ENCODE measurements at places on chromosomes 6 and 20.

DNA sequence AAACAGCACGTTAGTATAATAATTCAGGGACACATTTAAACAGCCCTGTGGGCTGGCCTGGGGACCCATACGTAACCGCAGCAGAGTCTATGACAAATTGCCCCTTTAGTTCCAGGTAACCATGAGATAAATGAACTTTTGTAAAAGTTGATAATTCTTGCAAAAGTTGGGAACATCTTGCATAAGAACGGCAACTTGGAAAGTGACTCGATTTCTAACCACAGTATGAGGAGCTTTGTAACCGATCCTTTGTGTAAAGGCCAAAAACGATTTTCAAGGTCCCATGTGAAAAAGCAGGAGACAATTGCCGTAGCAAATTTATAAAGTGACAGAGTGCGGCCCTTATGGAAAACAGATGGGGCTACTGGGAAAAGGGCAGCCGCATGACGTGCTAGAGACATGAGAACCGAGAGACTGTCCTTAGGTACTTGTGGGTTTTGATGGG, 81.6 kb downstream of the PSMG4 start:
- no peak for DNase-seq

DNA sequence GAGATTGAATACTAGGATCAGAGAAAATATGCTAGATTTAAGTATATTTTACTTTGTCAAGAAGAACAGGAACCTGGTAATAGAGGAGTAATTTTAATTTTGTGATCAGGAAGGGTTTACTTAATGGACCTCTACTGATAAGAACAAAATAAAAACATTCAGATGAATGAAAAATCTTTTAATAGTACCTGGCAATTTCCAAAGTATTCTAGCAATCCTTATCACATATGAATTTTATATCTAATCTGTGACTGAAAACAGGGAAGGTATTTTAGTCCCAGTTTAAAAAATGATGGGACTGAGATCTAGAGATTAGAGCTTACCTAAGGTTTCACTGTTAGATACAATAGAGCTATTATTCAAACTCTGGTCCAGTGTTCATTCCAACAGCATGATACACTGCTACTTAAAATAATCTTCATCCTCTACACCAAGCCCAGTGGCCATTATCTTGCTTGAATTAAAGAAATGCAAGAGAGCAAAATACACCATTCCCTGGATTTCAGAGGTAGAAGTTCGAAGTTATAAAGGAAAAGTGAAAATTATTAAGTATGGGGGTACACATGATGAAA, 13.5 kb downstream of the SLC17A5 start:
- DNase-seq: no peak

- no peak for DNase-seq
These were observed 1.8 kb downstream of the RRAGD start for GRCh38 chr6:89410231-89410761.

DNA sequence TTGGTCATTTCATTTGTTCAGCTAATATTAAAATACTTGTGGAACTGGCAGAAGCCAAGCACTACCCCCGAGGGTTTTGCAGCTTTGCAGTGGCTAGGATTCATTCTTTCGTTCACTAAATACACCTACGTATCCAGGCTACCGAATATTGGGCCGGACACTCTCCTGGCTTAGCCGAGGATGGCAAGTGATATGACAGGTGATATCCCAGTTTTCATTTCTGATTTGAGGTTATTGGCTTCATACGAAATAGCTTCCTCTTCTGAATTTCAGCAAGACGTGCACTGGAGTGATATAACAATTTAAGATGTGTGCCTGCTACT, 536 bp upstream of the MTFR2 start:
- DNase-seq: no peak

- no peak for DNase-seq
These were observed 141.9 kb downstream of the MRPL14 start for GRCh38 chr6:43985329-43985728.

DNA sequence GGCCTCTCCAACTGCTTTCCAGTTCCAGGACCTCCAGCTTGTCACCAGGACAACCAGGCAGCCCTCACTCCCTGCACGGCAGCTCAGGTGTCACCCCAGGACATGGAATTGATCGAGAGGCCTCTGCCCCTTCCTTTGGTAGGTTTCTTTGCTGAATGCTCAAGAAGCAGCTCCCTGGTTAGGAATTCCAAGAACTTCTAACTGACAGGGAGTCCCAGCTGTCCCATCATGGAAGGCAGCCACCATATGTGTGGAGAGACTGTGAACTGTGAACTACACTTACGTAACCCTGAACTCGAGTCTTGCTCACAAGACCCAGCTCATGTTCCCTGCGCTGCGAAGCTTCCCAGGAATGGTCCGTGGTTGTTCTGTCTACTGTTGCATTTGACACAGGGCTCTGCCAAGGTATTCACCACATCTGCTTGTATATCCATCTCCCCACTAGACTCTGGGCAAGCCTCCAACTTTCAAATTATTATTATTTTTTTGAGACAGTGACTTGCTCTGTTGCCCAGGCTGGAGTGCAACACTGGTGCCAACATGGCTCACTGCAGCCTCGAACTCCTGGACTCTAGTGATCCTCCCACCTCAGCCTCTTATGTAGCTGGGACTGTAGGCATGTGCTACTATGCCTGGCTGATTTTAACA, 35.7 kb downstream of the MGME1 start:
- DNase-seq: no peak

DNA sequence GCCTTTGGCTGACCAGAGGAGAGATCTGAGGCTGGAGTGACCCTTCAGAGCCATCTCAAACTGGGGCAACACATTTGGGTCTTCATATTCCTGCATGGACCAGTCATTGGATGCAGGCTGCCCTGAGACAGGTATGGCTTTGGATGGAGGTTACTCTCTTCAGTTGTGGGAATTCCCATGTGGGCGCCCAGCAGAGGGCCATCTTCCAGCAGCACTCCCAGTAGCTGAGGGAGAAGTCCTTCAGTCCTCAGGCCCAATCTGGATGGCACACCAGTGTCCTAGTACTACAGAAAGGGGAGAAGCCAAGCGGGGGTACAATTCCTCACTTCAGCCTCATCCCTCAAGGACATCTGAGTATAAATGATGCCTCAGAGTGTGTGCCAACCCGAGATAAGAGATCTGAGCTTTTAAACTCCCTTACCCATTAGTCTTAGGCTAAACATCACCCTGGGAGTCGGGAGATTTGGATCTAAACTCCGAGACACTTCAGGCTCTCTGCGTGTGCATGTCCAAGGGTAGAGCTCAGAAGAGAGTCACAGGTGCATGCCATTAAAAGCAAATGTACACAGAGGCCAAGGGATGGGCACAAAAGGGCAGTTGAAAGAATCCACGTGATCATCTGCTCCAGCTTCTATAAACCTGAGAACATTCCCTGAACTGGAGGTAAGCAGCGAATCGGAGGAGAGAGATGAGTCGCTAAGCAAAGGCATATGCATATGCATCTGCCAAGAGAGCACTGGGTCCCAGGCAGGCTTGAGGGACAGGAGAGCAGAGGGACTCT, 204.6 kb downstream of the CD83 start:
- DNase-seq: no peak

DNA sequence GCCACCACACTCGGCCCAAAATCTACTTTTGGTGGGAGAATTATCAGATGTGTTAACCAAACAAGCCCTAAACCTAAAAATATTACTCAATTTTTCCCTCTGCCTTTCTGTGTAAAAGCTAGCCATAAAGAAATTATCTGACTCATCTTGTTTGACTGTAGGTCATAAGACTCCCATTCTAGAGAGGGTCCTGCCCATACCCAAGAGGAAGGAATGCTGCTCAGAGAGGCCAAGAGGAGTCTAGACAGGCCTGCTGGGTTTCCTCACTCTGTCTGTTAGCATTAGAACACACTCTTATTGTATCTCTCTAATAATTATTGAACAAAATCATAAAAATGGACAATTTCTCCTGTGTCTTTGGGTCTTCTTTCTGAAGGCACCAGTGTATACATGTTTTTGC, 26.1 kb downstream of the C6orf141 start:
- DNase-seq: no peak

GRCh38 chr6:122567034-122567433, 43.2 kb upstream of the PKIB start:
- DNase-seq: no peak

DNA sequence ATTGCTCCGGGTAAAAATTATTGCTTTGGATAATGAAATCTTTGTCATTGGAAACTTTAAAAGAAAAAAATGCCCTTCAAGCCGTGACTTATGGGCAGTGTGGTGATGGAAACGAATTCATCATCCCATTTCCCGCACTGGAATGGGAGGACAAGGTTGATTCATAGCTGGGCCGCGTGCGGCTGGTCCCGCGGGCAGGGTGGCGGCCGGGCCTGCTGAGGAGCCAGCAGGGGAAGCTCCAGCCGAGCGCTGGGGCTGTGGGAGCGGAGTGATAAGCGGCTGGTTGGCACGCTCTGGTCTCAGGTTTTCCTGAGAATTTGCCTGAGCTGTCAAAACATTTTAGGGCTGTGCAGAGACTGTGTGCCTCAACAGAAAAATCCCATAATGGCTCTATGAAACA, 351.7 kb downstream of the CDC5L start:
- no peak for DNase-seq

DNA sequence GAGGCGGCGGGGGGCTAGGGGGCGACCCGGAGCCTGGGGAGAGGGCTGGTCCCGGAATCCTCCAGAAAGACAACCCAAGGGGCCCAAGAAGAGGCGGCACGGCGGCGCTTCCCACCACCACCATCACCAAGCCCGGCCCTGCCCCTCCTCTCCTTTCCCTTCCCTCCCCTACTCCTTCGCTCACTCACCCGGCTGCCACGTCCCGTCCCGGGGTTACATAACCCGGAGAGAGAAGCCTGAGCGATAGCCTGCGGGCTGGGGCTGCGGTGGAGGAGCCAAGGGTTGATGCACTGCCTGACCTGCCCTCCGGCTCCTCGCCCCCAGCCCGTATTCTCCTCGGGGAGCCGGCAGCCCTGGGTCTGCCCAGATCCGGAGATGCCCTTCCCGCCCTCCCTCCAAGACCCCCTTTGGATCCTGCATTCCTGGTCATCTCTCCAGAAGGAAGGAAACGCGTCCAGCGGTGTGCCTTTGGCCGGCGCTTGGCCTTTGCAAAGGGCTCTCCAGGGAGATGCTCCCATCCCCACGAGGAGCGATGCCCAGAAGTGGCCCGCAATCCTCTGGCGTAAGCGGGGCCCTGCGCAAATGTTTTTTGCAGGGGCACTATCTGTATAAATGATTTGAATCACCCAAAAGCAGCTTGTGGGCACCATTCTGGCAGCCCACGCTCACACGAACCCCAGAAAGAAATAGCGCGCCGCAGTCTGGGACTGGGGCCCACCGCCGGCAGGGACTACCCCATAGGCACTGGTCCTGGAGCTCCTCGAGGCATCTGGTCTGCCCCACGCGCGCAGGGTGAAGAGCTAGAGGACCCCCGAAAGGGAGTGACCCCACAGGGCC, 4.6 kb upstream of the CPXM1 start:
- DNase-seq: no peak
